ENCODE measurements at places on chromosomes 4 and X. TPM values are rescaled to one million over a fixed set of nuclear protein-coding genes. Genes with fewer than 3 reads are reported as not detected.

DNA sequence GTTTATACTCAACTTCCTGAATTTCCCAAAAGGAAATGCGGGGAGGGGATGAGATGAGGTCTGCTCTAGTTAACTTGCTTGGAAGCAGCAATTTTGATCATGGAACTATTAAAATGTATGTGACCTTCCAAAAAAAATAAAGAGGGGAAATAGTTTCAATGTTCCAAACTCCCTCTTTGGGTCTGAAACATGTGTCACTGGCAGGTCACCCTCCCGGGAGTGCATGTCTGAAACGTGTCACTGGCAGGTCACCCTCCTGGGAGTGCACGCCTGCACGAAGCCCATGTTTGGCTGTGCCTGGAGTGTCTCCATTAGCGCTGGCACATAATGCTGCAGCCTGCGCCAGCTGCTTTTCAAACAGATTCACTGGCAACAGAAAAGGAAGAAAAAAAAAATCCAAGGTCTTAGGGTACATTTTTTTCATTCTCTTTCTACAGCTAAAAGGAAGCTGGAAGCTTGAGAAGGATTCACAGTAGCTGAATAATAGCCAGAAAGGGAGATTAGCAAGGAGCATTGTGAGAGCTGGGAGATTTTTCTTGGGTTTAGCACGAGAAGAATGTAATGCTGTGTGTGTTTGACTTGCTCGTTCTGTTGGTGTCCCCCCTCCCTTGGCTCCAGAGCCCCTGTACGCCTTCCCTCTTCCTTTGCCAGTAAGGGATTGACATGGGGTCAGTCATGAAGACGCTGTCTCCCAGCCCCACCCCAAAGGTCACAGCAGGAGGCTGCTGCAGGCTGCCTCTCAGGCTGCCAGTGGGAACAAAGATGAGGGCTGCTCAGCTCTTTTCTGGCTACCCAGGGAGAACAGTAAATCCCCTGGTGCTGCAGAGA is 39.2 kb upstream of the TLR3 start:
- no peak for DNase-seq

DNA sequence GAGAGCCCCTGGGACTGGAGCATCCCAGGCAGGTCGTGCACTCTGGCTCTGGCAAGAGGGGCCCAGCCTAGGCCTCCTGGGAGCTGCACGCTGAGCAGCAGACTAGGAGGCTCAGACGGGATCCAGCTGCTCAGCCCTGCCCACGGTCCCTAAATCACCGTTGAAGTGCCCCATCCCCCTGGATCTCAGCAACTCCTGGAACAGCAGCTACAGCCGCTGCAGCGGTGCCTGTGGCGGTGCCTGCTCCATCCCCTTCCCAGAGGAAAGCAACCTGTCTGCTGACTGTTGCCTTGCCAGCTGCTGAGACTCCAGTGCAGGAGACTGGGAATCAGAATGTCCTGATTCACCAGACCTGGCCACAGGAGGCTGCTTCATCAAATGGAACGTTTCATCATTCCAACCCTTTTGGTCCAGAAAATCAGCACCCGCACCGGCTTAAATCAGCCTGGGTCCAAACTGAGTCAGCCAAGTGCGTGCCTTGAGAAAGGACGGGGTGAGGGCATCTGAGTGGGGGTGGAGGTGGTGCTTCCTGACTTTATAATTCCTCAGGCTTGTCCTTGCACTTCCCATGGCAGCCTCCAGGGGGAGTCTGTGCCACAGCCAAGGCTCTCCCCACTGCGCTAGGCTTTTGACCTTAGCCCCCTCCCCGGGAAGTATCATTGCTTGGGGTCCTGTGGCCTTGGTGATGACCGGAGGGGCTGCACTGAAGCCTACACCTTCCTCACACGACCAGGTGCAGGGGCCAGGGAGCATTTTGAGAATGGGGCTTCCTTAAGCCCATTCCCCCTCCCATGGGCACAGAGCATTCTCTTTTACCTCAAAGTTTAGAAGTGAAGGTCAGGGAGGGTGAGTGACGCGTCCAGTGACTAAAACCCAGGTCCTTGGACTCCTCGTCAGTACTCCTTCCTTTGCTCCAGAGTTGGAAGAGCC is 6.5 kb downstream of the ZNF185 start:
- DNase-seq = peak; percentile 70

DNA sequence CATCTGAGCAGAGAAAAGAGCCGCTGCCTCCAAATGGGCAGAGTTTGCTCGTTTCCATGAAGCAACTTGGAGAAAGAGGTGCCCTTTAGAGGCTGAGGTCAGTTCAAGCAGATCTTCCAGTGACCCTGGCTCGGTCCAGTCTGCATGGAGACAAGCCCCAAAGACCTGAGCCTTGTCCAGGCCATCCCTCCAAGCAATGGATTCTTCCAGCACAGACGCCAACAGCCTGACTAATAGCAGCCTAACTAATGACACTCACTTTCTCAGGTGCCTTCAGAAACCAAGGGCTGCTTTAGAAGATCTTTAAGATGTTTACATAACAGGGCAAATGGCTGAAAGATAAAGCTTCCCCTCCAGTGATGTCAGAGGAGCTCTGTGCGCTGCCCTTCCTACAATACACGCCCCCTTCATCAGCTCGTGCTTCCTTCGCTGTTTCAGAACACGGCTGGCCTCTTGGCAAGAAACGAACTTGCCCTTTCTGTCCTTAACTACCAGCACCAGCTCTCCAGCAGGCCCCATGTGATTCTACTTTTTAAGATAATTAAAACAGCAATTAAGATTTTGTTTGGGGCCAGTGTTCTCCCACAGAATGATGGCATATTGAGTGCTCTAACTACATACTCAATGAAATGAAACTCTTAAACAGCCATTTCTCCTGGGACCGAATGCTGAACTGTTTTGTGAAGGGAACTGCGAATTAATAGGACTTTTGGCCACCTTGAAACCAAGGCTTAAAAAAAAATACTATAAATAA is 119.0 kb downstream of the GPR143 start:
- no peak for DNase-seq

DNA sequence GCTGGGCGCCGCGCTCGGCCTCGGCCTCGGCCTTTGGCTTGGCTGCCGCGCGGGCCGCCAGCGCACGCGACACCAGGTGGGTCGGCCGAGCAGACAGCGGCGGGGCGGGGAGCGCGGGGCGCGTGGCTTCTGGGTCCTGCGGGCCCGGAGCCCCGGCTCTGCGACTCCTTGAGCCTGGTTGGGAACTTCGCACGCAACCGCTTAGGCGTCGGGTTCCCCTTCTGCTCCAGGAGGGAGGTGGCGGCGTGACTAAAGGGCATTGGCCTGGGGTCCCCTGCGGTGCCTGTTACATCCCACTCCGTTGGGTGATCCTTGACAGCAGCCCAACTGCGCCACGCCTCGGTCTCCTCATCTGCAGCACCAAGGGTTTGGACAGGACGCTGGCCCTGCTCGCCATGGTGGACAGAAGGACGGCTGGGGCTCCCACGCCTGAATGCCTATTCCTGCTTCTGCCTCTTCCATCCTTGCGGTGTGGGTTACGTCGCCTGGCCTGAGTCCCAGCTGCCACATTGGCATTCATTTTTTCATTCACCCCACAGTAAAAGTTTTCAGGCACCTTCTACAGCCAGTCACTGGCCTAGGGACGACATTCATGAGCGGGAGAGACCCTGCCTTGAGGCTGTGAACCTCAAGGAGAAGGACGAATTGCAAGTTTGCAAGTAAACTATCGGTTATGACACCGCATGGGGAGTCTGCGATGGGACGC is 631 bp downstream of the EVC start:
- DNase-seq = peak; percentile 57

- DNase-seq = peak; percentile 40
Observed at GRCh38 chr4:118265312-118266144, 87.3 kb downstream of the PRSS12 start.

DNA sequence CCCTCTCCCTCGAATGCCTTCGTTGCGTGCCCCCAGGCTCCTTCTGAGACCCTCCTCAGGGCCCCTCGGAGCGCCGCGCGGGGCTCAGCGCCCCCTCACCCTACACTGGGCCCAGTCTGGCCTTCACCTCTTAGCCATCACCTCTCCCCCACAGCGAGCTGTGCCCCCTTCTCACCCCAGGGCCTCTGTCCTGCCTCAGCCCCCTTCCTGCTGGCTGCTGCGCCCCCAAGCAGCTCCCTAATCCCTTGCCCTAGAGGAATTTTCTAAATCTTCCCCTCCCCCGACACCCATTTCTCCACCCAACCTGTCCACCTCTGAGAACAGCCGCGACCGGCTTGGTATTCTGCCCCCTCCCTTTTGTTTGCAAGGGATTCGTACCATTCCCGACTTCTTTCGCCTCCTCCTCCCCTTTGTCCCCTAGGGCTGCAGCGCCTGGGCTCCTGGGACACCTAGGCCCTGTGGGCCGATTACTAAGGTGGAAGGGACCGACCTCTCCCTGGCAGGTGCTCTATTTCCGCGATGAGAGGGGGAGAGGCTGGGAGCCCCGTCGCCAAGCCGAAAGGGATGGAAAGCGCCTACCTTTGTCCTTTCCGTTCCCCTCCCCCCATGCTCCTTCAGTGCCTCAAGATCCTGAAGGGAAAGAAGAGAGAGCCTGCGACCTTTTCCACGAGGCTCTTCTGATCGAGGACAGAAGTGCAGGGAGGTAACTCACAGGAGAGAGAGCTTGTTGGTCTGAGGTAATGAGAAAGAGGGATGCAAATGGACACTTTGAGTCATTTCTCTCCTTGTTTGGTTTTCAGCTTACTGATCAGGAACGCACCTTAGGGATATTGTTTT is 10.9 kb downstream of the DLG3 start:
- DNase-seq = no peak

GRCh38 chr4:56417396-56417795 is 18.0 kb downstream of the PPAT start:
- DNase-seq = no peak

GRCh38 chr4:62953752-62954151 is 1455.5 kb downstream of the TECRL start:
- DNase-seq = peak; percentile 28

GRCh38 chr4:118076958-118077766 is 42.9 kb downstream of the NDST3 start:
- DNase-seq = peak; percentile 69

- DNase-seq = no peak
Observed at GRCh38 chr4:124953061-124953460, 240.5 kb upstream of the ANKRD50 start.

- no peak for DNase-seq
Observed at GRCh38 chr4:59973492-59973891, 1226.6 kb upstream of the ADGRL3 start.

GRCh38 chr4:139453041-139453370 is 915 bp upstream of the RAB33B start:
- DNase-seq = no peak

GRCh38 chrX:118593407-118593806 is 97.8 kb downstream of the DOCK11 start:
- DNase-seq = no peak

COL4A6 gene
- 16.7 TPM for total RNA-seq

CT45A3 gene
- not detected for total RNA-seq

AKAP4 gene
- not detected for total RNA-seq

PAGE2B gene
- not detected for total RNA-seq

EGFL6 gene
- 0.75 TPM for total RNA-seq

DCAF8L2 gene
- total RNA-seq = not detected

ARAP2 gene
- total RNA-seq = 6.3 TPM
